ENCODE measurements at places on chromosomes 5 and 9.
A peak's percentile ranks its signal among the peaks of the same experiment; 100 is the strongest.

GRCh38 chr5:55904152-55904551, 53.0 kb downstream of the IL31RA start:
- no peak for DNase-seq

DNA sequence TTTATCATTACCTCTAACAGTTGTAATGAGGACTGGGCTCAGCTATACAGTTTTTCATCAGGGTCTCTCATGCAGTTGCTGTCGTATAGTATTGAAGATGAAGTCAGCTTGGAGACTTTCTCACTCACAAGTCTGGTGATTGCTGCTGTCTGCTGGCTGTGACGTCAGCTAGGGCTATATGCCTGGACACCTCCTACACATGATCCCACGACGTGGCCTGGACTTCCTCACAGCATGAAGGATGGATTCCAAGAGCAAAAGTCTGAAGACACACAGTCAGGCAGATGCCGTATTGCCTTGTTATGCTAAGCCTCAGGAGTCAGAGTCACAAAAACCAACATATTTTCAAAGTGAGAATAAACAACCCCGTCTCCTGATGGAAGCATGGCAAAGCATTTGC, 193.3 kb downstream of the LURAP1L start:
- no peak for DNase-seq

GRCh38 chr9:126514037-126514821, 99.5 kb upstream of the LMX1B start:
- DNase-seq, result no peak

DNA sequence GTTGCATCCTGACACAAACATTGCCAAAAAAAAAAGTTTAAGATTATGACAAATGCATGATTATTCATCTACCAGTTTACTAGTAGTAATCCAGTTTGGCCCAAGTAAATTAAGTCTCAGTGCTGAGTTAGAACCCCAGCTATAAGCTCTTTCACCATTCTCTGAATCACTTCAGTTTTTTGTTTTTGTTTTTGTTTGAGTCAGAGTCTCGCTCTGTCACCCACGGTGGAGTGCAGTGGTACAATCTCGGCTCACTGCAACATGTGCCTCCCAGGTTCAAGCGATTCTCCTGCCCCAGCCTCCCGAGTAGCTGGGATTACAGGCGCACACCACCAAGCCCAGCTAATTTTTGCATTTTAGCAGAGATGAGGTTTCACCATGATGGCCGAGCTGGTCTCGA, 1.5 kb upstream of the PCYOX1L start:
- no peak for DNase-seq

DNA sequence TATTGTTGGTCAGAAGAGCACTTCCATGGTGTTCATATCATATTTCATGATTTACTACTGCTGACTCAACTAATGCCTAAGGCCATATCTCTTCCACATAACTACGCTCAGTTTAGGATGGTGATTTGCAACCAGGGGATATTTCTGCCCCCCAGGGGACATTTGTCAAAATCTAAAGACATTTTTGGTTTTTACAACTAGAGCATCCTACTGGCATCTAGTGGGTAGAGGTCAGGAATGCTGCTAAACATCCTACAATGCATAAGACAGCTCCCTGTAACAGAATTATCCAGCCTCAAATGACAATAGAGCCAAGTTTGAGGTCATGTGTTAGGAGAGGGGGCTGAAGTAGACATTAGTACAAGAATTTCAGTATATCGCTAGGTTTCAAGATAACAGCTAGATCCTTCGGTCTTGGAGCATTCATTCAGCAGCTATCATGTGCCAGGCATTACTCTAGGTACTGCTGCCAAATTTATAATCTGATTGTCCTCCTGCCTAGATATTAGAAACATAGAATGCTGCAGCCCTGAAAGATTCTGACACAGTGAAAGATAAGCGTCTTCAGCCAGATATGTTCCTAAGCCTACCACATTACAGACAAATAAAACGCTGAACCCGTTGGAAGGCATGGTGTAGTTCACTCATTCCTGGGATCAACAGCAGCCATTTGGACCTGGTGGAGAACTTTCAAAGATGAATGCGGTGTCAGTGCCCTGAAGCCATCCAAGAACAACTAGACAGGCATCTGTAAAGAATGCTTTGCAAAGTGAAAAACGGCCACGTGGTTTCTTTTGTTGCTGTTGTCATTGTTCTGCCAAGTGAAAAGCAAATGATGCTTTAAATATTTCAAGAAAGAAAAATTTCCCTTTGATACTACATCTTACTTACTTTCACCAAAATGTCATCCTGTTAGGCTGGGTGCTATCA, 55.5 kb upstream of the FST start:
- no peak for DNase-seq

DNA sequence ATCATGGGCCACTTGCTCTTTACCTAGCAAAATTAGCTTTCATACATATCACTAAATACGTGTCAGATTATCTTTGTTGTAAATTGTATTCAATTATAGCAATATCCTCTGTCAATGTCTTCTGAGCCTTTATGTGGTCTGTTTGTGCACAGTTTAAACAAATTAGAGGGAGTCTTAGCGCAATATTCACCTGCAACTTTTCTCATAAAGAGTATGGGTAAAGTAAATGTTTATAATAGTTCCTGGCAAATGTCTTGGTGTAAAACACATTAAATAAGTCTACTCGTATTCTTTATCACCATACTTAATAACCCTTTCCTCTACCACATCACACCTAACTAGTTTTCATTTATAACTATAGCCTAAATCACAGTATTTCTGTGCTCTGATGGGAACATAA, 169.0 kb downstream of the PCSK1 start:
- DNase-seq, result no peak

DNA sequence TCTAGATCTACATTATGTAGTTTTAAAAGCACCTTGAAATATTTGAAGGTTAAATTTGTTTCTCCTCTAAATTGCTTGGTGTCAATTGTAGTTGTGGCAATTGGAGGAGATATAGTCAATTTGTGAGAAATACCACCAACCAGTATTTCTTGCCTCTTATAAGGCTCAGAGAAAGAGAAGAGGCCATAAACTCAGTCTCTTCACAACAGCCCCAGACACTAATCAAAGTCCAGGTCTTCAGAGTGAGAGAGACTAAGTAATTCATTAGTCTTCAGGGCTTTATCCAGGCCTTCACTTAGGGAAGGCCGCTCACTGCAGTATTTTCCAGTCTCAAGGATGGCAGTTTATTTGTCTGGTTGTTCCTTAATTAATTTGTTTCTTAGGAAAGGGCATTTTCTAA, 168.0 kb upstream of the RGMB start:
- DNase-seq, result no peak

DNA sequence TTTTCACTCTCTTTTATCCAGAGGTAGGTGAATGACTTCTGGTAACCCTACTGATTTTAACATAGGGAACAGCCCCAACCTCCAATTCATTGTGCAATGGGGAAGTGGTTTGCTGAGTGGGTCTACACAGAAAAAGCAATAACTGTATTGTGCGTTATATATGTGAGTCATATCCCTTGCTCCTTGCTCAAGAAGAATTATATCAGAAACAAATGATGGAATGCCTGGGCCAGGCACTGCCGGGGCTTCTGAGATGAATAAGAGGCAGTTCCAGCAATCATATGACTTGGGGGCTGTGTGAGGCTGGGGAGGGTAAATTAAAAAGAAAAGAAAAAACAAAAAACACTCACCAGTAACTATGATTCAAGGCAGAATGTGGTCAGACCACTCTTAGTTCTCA, 79.2 kb upstream of the ABCA1 start:
- DNase-seq, result no peak

DNA sequence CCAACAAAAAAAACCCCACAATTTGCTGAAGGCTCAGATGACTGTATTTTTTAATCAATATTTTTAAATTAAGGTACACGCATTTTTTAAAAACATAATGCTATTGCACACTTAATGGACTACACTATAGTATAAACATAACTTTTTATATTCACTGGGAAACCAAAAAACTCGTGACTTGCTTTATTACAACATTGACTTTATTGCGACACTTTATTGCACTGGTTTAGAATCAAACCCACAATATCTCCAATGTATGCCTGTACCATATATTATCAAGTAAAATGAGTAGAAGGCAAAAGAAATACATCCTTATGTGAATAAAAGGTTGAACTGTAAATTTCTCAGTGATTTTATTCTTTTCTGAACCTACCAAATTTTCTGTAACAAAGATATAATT, 53.7 kb downstream of the RICTOR start:
- peak; percentile 47 for DNase-seq

GRCh38 chr5:153774686-153775085, 264.0 kb downstream of the FAM114A2 start:
- DNase-seq, result no peak

GRCh38 chr9:106529616-106530015, 333.4 kb upstream of the ZNF462 start:
- no peak for DNase-seq

GRCh38 chr9:90854637-90855175, 53.1 kb downstream of the SYK start:
- DNase-seq, result no peak

GRCh38 chr5:169131616-169132301, 169.2 kb downstream of the SLIT3 start:
- DNase-seq, result no peak

DNA sequence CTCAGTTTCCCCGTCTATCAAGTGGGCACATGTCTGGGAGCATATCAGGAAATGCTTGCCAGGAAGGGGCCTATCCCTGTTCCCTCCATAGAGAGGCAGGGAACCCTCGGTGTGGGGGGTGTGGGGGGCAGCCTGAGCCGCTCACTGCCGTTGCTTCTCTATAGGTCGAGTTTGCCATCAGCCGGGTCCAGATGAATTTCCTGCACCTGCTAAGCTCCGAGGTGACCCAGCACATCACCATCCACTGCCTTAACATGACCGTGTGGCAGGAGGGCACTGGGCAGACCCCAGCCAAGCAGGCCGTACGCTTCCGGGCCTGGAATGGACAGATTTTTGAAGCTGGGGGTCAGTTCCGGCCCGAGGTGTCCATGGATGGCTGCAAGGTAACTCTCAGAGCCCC, 13.8 kb upstream of the ORM1 start:
- DNase-seq, result no peak

- no peak for DNase-seq
Observed at GRCh38 chr9:34331196-34331595, 1.8 kb downstream of the NUDT2 start.

- DNase-seq, result no peak
Observed at GRCh38 chr9:14485366-14485765, 171.4 kb upstream of the NFIB start.

- no peak for DNase-seq
Observed at GRCh38 chr5:159206368-159206767, 3.0 kb downstream of the RNF145 start.

- DNase-seq, result peak; percentile 20
Observed at GRCh38 chr9:72658703-72659102, 137.3 kb downstream of the TMC1 start.

- DNase-seq, result no peak
Observed at GRCh38 chr5:56164376-56164775, 68.8 kb downstream of the ANKRD55 start.

- DNase-seq, result no peak
Observed at GRCh38 chr9:108789742-108790141, 66.0 kb downstream of the ACTL7B start.

DNA sequence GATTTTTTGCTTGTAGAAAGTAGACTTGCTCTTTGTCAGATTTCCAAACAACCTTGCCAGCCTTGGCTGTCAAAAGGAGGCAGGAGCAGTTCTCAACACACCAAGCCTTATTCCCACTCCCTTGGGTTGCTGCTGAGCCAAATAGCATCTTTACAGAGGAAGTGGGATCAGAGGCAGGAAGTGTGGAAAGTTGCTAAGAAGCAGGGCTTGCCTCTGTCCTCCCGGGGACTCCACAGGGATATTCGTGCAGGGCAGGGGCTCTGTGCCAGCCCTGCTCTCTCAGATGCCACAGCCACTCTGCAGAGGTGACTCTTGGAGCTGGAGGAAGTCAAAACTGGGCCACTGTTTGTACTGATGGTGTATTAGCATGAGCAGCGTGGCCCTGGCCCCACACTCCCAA, 24.3 kb downstream of the PTPDC1 start:
- DNase-seq, result no peak

DNA sequence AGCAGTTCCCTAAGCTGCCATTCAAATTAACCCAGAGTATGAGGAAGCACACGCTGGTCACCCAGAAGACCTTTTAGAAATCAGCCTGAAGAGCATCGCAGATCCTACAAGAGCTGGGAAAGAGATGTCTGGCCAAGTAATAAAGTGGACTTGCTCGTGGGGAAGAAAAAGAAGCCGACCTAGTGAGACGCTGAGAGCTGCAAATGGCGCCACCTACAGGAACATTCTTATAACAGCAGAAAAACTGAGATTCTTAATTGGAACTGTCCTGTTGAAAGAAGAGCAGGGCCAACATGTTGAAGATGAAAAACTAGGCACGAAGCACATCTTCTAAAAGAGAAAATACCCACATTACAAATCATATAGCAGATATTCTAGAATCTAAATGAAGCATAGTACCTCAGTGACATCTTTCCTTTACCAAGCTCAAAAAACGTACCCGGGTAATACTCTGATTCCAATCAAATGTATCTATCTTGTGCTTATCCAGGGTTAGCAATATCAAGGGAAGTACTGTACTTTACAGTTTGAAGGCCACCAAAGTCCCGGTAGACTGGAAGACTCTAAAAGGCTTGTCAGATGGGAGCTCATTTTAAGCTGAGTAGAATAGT, 3.9 kb upstream of the GNAQ start:
- DNase-seq, result peak; percentile 81

- DNase-seq, result no peak
Observed at GRCh38 chr5:57662991-57663390, 180.4 kb upstream of the ACTBL2 start.

GRCh38 chr5:111528056-111528455, 15.7 kb upstream of the STARD4 start:
- DNase-seq, result no peak

GRCh38 chr5:81450940-81451339, 57.0 kb upstream of the ACOT12 start:
- DNase-seq, result peak; percentile 16

- DNase-seq, result no peak
Observed at GRCh38 chr5:6747103-6747502, 33.9 kb downstream of the TENT4A start.

GRCh38 chr5:176559683-176560082, 10.5 kb downstream of the CDHR2 start:
- DNase-seq, result no peak

GRCh38 chr5:119789406-119790117, 160.2 kb downstream of the FAM170A start:
- no peak for DNase-seq

DNA sequence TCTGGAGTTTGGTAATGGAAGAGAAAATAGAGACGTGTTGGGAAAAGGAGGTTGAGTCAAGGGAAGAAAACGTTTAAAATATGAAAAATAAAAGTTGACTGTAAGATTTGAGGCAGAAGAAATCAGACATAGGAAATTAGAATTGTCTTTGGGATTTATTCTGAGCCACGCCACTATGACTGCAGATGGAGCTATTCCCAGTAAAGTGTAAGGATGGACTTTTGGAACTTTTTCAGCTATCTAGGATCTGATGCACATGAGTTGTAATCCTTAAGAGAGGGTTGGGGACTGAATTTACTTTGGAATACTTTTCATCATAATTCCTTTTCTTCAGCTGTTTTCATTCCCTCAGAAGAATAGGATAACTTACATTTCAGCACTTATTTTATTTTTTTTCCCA, 336.7 kb downstream of the FAM170A start:
- DNase-seq, result no peak
